ENCODE measurements at places on chromosomes 2 and 18.

DNA sequence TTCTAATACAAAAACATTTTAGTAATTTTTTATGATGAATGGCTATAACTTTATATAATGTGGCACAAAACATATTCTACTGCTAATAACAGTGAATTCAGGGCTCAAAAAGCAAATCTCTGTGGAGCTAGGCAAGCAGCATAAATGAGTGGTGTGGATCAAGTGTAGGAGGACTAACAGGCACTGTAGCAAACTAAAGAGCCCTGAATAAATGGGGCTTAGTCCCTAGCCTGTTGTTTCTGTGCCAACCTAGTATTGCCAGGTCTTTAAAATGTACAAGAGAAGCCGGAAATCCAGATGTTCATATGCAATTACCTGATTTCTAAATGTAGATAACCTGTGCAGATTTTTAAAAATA lies 18.5 kb downstream of the REL start:
- no peak for DNase-seq

- DNase-seq = no peak
These were observed 476.8 kb downstream of the MBD2 start for GRCh38 chr18:53747663-53748160.

DNA sequence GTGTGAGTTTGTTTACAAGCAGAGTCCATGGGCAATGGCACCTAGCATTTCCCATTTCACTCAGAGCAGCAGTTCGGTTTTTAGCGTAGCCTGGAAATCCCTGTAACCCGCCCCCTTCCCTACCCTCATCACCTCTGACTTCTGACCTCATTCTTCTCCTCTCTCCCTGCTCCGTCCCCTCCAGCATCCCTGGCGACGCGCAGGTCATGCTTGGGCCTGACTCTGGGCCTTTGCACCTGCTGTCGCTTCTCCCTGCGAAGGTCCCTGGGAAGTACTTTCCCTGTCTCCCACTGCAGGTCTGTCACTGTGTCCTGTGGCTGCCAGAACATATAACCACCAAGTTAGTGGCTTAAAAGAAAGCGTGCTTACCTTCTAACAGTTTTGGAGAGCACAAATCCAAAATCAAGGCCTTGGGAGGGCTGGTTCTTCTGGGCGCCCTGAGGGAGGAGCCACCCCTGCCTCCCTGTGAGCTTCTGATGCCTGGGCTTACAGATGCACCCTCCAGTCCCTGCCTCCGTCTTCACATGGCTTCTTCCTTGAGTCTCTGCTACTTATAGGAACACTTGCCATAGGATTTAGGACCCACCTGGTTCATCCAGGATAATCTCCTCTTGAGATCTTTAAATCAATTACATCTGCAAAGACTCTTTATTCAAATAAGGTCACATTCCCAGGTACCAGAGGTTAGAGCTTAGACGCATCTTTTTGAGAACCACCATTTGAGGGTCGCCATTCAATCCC lies 8.1 kb upstream of the RAB17 start:
- no peak for DNase-seq

DNA sequence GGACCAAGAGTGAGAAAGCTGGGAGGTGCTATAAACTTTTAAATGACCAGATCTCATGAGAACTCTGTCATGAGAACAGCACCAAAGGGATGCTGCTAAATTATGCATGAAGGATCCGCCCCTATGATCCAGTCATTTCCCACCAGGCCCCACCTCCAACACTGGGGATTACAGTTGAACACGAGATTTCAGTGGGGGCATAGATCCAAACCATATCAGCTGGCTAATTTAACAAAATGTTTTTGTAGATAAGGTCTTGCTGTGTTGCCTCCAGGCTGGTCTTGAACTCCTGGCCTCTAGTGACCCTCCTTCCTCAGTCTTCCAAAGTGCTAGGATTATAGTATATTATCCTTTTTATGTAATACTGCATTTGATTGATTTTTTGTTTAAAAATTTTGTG lies 56.0 kb downstream of the NBEAL1 start:
- DNase-seq = no peak

DNA sequence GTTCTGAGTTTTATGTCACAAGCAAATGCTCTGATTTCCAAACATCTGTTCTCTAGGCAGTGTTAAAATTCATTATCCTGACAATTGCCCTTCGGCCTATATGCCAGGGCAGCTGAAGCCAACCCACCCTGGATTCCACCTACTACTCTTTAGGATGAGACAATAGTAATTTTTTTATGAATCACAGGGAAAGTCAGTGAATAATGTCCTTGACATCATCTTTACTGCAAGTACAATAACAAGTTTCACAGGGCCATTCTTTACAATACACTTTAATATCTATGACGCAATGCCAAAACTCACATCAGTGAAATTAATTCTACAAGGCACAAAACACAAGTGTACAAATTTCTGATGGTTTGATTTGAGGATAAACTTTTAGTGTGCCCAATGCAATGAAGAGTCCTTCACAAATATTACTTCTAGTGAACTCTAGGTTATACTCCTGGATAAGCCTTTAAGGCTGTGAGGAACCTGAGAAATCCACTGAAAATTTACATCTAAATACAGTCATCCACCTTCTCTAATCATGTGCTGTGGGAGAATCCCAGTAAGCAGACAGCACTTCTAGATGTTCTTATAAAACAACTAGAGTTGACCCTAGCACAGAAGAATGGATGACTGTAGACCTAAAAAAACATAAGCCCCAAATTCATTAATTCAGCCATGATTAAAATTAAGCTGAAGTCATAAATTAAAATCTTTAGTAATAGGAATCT lies 77.3 kb upstream of the CTLA4 start:
- no peak for DNase-seq

DNA sequence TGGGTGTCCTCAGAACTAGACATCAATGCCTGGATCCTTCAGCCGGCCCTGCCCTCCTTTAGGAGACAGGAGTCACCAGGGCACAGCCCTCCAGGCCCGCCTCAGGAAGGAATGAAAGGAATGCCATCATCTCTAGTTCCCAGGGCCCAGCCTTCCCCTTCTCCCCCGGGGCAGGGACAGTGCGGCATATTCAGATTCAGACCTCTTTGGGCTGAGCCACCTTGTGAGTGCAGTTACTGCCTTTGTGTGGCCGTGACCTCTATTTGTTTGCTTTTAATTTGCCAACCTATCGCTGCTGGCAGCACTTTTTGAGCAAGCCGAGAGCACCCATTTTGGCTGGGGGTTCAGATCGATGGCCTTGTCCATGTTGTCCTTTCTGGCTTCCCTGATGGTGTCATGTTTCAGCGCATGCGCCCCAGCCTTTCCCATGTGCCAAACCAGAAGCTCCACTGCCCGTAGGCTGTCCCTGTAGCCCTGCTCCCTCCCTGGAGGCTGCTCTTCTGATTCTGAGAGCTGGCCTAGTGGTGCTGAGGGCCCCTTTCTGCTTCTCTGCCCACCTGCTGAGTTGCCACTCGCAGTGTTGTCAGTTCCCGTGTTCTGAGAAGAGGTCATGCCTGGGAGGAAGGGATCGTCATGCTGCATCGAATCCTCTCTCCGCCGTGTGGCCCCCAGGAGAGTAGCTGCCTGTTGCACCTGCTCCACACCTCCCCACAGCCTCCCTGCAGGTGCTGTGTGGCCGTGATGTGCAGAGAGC lies 10.9 kb downstream of the ANKRD23 start:
- no peak for DNase-seq

DNA sequence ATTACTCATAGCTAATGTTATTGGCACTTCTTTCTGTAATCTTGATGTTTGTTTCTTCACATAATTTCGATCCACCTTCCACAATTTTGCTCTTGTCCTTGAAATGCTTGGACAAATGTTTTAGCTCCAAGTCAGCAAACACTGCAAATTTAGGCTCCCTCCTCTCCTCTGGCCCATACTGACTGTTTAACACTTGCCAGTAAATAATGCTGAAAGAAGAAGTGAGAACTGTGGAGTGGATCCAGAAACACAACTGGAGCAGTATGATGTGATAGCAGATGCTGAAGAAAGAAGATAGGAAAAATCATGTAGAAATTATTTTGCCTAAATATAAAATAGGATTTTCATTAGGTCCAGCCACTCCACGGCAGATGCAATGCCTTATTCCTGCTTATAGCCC lies 415.0 kb upstream of the GYPC start:
- no peak for DNase-seq

GRCh38 chr2:191187105-191187829 lies 36.5 kb upstream of the STAT4 start:
- no peak for DNase-seq

GRCh38 chr2:29130295-29130694 lies 15.1 kb downstream of the CLIP4 start:
- DNase-seq = no peak

DNA sequence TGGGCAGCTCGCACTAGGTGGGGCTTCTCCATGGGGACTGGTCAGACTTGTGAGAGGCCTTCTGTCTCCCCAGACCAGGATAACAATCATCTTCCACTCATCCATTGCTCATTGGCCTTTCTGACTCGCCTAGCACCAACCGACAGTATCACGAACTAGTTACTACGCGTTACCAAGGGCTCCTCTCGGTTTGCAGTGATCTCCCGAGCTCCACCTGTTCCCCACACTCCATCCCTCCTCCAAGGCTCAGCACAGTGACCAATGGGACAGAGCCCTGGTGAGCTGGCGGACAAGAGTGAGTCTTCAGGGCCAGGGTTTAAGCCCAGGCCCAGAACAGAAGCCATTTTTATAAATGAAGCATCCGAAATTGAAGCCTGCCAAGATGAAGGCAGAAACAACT lies 42.8 kb upstream of the SMAD7 start:
- DNase-seq = no peak

GRCh38 chr2:3169106-3169870 lies 208.3 kb downstream of the EIPR1 start:
- DNase-seq = no peak

- DNase-seq = no peak
These were observed 8.5 kb downstream of the CEP76 start for GRCh38 chr18:12694032-12694431.

DNA sequence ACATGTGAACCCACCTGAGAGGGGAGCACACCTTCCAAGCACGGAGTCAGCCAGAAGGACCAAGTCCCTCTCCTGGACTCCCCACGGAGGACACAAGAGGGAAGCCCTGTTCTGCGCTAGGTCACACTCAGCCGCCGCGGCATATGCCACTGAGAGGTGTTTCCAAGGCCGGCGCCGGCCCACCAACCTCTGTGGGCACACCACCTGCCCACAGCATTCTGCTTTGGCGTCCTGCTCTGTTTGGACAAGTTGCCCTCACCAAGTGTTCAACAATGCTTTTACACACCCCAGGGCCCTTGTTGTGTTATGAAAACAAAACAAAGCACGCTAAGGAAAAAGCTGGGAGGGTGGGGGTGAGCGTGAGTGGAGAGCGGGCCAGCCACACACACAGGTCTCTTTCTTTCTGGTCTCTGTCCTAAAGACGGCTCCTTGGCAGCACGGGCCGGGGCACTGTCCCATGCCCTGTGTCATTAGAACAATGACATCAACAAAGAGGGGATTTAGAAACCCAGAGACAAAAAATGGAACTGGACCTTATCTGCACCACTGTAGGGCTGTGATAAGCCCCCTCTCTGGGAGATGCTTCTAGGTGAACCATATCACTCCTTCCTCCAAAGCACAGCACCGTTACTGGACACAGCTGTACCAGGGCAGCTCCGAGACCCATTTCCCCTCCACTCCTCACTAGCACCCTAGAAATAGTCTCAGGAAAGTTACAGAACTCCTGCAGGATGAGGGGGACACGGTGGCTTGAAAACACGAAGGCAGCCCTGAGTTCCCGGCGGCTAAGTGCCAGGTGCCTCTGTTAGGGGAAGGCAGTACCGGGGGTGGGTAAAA lies 17.0 kb downstream of the SMAD7 start:
- no peak for DNase-seq

GRCh38 chr2:236691799-236692167 lies 122.2 kb downstream of the ACKR3 start:
- DNase-seq = no peak

DNA sequence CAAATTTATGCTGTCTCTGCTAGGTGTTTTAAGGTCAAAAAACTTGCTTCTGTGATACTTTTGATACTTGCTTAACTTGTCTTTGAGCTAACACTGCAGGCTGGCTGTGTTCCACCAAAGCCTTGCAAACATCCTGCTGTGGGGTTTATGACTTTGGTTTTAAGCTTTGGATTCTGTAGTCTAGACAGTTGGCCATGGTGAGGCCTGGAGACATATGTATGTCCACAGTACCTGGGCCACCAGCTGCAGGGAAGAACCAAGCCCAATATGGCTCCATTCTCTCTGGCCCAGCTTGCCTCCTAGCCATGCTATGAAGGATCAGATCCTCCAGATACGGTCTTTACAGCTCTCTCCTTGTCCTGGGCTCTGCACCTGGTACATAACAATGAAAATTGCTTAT lies 113.9 kb downstream of the INO80D start:
- no peak for DNase-seq

DNA sequence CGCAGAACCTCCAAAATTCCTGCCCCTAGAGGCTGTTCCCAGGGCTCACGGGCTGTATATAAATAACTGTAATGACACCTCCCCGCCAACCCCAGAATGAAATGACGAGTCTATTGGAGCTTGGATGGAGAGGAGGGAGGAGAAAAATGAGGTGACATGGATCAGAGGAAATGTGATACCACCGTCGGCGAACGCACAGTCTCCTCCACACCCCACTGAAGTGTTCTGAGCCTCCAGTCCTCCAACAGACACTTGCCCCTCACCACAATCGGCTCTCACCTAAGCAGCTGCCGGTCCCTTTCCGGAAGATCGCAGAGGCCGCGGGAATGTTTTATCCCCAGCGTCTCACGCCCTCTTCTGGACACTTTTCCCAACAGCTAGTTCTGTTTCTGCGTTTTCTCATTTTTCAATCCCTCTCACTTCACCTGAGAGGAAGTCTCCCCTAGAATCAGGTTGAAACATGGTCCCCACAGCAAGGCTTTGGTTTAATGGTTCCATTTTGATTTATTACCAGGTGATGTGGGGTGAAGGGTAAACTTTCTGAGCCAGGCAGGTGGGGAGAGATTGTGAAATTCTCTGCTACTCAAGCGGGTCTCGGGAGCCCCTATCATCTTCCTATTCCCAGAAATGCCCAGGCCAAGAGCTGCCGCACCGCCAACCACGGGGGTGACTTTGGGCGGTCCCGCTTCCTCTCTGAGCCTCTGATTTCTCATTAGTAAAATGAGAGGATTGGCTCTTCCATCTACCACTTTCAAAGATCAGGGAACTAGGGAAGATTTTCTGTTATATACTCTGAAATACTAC lies 9.1 kb upstream of the MYO5B start:
- DNase-seq = no peak

GRCh38 chr2:191713837-191714236 lies 35.9 kb downstream of the NABP1 start:
- no peak for DNase-seq

DNA sequence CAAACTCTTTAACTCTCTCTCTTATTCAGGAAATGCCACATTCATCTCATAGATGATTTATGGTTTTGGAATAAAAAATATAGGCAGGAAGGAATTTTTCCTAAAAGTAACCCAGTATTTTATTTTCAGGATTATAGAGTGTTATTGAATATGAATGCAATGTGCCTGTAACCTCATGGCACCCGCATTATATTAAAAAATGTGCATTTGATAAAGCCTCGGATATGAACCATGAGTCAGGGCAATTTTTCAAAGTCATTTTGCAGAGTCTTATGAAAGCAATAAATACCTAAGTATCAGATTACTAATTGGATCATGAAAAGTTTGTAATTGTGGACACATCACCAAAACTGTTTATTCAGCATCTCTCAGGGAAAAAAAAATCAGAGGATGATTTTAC lies 573.8 kb downstream of the TSN start:
- no peak for DNase-seq
